ENCODE measurements at places on chromosomes 2 and 18.

DNA sequence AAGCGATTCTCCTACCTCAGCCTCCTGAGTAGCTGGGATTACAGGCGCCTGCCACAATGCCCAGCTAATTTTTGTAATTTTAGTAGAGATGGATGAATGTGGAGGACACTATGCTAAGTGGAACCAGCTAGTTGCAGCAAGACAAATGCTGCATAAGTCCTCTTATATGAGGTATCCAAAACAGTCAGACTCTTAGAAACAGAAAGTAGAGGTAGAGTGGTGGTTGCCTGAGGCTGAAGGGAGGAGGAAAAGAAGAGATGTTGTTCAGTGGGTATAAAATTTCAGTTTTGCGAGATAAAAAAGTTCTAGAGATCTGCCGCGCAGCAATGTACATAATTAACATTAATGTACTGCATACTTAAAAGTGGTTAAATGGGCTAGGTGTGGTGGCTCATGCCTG lies 145.3 kb upstream of the SPRED2 start:
- DNase-seq = no peak

GRCh38 chr18:7618891-7619442 lies 51.9 kb downstream of the PTPRM start:
- no peak for DNase-seq

GRCh38 chr18:45829855-45830254 lies 4.4 kb downstream of the SIGLEC15 start:
- no peak for DNase-seq

DNA sequence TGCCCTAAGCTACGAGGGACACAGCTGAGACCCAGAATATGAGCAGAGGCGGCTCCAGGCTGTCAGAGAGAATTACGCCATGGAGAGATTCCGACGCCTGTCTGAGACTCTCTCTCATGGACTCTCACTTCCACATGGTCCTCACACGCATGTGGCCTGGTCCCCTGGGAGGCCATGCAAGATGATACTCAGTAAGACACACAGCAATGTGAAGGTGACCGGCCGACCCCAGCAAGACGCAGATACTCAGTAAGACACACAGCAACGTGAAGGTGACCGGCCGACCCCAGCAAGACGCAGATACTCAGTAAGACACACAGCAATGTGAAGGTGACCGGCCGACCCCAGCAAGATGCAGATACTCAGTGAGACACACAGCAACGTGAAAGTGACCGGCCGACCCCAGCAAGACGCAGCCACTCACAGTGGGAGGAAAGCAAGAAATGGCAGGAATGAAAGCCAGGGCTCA lies 400.8 kb upstream of the MYT1L start:
- DNase-seq = no peak

DNA sequence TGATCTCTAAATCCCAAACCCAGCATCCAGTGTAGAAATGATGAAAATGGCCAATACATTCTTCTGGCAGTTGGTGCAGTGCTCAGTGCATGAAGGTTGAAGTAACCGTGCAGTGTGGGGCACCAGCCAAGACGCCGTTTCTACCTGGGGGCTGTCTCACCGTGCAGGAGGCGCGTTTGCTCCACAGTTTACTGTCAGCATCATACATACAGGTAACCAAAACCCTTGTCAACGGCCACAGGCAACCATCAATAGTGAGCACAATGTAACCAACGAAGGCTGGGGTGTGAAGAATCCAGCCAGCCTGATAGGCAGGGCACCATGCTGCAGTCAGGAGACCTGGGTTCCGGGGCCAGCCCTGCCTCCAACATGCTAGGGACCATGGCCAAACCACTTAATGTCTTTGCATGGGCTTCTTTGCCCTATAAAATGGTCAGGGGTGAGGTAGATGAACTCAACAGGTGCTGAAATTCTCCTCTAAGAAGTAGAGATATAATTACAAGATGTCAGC lies 127.5 kb upstream of the ID2 start:
- DNase-seq = no peak

DNA sequence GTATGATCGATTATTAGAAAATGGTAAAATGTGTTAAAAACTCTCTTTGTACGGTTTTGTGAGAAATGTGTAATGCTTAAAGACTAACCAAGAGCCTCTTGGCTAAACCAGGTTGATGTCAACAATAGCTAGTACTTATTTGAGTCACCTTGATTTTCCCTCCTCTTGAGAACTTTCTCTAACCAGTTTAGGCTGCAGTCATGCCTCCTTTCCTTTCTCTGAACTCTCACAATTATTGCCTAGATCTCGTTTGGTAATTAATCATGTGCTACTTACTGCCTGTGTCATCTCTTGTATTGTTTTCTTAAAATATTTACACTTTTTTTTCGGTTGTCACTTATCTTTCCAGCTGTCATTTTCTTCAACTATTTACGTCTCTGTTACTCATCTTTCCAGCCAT lies 1.1 kb upstream of the EPC2 start:
- no peak for DNase-seq

- no peak for DNase-seq
Observed at GRCh38 chr2:202290316-202290715, 24.8 kb downstream of the NOP58 start.

- no peak for DNase-seq
Observed at GRCh38 chr2:218476676-218477075, 57.8 kb downstream of the VIL1 start.

GRCh38 chr2:148049284-148049683 lies 28.4 kb downstream of the MBD5 start:
- no peak for DNase-seq

GRCh38 chr2:179017773-179018357 lies 32.1 kb downstream of the CCDC141 start:
- no peak for DNase-seq

Data from hematopoietic multipotent progenitor cell treated with erythropoietin and hydrocortisone succinate and interleukin-3 and kit ligand, for 8 days (in vitro differentiated cells).